ENCODE measurements at places on chromosomes 7 and 10.

GRCh38 chr10:84155521-84155920, 16.2 kb downstream of the GHITM start:
- DNase-seq: no peak

- no peak for DNase-seq
Observed at GRCh38 chr7:38873433-38873832, 35.6 kb downstream of the VPS41 start.

GRCh38 chr7:1211611-1212010, 21.1 kb upstream of the UNCX start:
- DNase-seq: no peak

GRCh38 chr10:76727038-76727437, 910.6 kb downstream of the KCNMA1 start:
- no peak for DNase-seq

GRCh38 chr10:77318739-77319138, 318.9 kb downstream of the KCNMA1 start:
- no peak for DNase-seq

- no peak for DNase-seq
Observed at GRCh38 chr10:50275650-50276235, 24.4 kb upstream of the ASAH2 start.

GRCh38 chr10:4271193-4271592, 486.2 kb upstream of the KLF6 start:
- no peak for DNase-seq

DNA sequence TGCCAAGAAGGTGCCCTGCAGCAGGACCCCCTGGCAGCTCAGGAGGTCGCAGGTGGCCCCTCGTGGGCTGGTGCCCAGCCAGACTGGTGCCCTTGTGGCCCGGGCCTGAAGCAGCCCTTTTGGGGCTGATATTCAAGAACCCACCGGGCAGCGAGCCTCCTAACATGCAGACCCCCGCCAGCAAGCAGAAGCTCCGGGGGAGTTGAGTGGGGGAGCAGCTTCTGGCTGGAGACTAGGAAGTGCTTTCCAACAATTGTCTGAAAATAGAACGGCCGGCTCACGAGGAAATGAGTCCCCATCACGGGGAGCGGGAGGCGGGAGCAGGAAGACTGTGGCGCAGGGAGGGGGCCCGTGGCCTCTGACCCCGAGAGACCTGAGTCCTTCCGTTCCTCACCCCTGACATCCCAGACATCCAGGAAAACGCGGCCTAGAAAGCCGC, 9.5 kb upstream of the INTS1 start:
- DNase-seq: no peak

GRCh38 chr10:48775206-48775517, 90.5 kb downstream of the WDFY4 start:
- no peak for DNase-seq

DNA sequence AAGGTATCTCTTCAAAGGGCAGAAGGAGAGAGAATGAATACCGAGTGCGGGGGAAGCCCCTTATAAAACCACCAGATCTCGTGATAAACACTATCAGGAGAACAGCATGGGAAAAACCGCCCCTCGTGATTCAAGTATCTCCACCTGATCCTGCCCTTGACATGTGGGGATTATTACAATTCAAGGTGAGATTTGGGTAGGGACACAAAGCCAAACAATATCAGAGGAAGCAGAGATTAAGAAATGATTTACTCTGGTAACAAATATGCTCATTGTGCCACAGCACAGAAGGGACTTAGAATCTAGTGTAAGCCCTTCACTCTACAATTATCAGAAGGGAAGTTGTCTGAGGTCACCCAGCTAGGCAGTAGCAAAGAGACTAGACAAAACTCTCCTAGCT, 40.1 kb upstream of the ZNRF2 start:
- DNase-seq: no peak

- no peak for DNase-seq
Observed at GRCh38 chr10:84845628-84846261, 517.4 kb downstream of the CCSER2 start.

DNA sequence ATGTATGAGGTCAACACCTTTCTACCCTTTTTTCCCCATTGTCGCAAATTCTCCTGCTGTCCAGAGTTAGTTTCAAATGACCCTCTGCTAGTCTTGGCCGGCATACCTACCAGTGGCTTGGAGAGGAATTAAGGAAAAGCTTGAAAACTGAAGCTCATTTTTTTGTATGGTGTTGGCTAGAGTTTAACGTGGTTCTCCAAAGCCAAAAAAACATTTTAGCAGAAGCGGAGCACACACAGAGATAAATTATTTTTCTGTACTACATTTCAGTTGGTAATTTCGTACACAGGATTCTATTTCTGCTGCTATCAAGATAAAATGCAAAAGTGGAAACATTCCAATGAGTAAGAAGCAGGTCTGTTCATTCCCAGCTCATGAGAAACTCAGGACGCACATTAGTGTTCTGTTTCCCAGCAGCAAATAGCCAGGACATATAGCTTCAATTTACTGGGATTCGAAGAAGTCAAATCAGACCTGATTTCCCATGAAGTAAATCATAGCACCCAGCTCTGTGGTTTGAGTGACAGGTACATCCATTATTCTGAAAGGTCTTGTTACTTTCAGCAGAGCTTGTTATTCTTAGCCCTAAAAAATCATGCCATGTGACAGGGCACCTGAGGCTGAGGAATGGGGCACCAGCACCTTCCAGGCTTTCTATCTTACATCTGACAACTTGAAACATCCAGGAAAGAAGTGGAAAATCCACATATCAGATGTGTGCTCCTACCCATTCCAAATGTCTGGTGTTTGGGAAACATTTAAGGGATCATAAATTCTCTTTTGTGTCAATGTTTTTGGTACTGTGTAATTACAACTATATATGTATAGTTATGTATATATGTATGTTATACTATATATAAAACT, 215.9 kb upstream of the C7orf33 start:
- DNase-seq: no peak

DNA sequence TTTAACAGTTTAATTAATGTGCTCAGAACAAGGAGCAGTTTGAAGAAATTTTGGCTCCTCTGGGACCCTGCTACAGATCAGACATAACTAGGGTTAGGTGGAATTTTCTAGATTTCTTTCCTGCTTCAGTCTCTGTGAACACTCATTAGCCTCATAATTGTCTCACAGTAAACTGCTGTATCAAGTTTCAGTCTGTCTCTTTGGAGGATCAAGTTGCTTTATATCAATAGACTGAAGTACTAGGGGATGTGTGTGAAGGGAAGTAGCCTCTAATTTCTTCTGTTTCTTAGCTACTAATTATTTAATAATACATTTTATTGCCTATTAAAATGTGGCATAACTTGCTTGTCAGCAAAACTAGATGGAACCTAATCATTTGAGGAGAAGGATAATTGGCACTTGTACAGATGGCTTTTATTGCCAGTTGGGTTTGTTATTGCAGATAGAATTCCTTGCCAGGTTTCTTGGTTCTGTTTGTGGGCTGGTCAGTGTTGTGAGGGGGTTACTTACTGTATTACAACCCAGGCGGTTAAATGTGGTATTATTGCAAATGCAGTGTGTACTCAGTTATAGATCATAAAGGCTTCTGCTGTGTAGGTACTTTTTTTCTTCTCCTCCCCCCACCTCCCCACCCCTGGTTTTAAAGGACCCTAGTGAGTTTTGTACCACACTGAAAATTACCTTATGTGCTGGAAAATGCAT, 758.0 kb downstream of the AUTS2 start:
- DNase-seq: no peak

DNA sequence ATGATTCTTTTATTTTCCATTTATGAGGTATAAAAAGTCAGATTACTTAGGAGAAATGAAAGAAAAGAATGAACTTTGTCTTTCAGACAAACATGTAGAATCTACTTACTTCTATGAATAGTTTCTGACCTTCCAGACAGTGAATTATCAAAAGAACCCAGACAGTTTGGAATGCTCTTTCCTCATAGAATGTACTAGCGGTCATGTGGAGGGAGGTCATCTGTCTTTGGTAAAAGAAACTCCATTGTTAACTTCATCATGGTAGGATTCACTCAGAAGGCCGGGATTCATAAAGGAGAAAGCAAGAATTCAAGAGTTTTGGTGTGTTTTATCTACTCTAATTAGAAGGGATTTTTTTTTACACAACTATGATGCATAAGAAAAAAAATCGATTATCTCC, 144.8 kb upstream of the ZNF804B start:
- no peak for DNase-seq

GRCh38 chr10:80443531-80443974, 10.6 kb upstream of the TSPAN14 start:
- DNase-seq: no peak

- no peak for DNase-seq
Observed at GRCh38 chr7:69640925-69641594, 42.8 kb downstream of the AUTS2 start.

DNA sequence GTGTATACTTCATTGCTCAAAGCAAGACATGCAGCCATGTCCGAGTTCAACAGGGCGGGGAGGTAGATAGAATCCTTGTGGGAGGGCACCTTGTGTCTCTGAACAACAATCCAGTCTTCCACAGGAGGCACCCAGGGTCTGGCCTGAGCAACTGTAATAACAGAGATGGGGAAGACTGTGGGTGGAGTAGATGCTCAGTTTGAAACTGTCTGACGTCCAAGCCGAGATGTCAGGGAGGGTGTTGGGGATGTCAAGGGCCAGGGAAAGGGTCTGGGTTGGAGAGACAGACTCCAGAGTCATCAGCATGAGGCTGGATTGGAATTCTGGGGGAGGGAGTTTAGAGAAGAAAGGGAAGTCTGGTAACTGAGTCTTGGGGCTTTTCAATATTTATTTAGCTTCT, 88.0 kb downstream of the FANK1 start:
- no peak for DNase-seq

- DNase-seq: no peak
Observed at GRCh38 chr7:148436571-148436970, 154.0 kb upstream of the C7orf33 start.

GRCh38 chr7:33143996-33144718, 14.8 kb downstream of the BBS9 start:
- DNase-seq: no peak

GRCh38 chr10:103238506-103239252, 7.0 kb upstream of the RPEL1 start:
- no peak for DNase-seq

- DNase-seq: no peak
Observed at GRCh38 chr7:111414374-111414773, 147.9 kb downstream of the IMMP2L start.

DNA sequence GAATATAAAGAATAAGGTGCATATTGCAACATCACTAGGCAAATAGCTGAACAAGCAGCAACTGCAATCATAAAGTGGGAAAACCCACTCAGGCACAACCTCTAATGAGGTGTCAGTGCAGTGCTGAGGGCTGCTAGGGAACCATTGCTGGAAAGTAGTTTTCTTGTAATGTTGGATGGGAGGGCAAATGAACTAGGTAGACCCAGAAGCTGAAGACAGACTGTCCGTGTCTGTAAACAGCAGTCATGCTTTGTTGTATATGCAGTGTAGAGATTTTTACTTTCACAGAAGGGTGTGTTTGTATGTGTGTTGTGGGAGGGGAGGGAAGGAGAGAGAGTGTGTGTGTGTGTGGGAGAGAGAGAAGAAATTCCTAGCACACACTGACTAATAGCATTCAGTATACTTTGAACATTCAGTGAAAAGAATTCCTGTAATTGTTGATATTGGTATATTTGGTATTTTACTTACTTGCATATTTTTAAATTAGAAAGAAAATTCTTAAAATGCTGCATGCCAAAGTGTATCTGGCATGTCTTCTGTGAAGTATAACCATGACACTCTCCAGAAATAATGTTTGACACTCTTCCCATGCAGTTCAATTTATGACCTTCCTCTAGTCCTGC, 28.8 kb downstream of the ITGB8 start:
- DNase-seq: no peak

- no peak for DNase-seq
Observed at GRCh38 chr10:129758207-129759021, 205.7 kb downstream of the EBF3 start.

DNA sequence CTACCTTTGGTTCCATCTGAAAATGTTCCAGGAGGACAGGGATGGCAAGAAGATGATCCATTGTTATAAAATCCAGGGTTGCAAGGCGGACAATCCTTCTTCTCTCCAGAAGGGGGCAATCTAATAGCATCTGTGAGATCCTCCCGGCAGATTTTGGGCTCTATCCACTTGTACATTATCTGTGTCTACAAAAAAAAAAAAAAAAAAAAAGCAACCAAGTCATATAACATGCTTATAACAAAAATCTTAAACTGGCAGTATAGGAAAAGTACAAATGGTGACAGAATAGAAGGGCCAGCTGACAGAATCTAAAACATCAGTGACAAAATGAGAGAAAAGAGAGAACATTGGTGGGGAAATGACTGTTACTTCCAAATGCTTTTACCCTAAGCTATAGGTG, 132.7 kb downstream of the ELAPOR2 start:
- DNase-seq: no peak

DNA sequence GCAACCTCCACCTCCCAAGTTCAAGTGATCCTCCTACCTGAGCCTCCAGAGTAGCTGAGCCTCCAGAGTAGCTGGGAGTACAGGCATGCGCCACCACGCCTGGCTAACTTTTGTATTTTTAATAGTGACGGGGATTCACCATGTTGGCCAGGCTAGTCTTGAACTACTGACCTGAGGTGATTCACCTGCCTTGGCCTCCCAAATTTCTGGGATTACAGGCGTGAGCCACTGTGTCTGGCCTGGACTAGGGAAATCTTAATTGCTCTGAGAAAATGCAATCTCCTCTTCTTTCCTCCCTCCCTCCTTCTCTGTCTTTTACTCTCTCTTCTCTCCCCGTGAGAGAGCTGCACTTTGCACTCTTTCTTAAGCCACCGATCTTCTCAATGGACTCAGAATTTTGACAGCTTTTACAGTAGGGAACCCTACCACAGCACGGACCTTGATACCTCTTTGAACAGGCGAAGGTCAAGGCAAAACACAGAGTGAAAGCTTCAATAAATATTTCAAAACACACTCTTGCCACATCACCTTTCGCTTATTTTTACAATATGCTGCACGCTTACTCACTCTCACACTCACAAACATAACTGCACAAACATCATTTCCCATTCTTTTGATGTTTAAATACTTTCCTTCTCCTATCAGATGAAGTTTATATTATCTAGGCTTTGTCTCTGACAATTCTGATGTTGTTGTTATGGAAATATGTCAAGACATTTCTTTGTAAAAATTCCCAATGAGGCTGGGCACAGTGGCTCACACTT, 173.4 kb upstream of the NRP1 start:
- DNase-seq: no peak

GRCh38 chr7:43756368-43757072, 2.0 kb upstream of the BLVRA start:
- no peak for DNase-seq
